CD14-positive monocyte (primary cell): ENCODE measurements at places on chromosomes 11 and 22.

- DNase-seq = no peak
These were observed 92.7 kb downstream of the FDX1 start for GRCh38 chr11:110522471-110522870.

GRCh38 chr11:8025123-8025522 is 38.0 kb downstream of the EIF3F start:
- DNase-seq = no peak

DNA sequence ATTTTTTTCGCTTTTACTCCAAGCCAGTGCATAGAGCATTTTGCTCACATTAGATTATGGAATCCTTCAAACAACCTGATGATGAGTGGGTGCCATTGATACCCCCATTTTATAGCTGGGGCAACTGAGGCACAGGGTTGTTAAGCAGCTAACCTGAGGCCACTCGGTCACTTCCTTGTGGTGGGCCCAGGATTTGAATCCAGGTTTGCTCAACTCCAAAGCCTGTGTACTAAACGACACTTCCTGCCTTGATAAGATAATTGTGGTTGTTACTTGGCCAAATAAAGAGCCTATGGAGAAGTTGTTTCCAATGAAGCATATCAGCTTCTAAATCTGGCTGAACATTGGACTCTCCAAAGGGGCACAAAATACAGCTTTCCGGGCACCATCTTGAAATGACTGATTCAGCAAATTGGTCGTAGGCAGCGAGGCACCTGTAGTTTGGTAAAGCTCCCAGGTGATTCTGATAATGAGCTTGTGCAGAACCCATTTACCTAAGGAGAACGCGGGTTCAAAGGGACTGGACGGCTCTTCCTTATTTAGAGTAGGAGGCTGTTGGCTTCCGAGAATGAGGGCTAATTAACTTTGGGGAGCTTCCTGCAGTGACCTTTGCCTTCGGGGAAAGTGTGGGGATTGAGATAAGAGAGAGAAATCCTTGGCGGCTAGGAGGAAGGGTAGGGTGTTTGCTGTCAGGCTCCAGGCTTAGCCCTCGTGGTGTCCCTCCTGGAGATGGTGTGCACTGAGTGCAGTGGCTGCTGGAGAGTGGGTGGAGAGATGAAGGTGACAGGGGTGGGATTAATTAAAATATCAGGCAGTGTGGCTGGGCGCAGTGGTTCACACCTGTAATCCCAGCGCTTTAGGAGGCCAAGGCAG is 17.5 kb upstream of the EHF start:
- no peak for DNase-seq

DNA sequence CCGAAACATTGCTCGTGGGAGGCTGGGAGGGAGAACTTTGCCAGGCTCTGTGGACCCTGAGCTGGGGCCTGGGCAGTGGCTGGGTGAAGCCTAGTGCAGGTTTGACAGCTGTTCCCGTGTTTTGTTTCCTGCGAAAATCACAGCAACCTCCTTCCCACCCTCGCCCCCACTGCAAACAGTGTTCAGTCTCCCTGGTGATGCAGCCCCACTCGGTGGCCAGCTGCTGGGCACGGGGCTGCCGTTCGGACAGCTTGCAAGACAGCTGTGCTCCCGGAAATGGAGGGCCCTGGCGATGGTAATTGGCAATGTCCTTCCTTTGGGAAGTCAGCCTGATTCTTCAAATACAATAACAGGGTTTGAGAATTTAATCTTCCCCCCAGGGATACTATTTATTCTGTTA is 10.4 kb upstream of the GAL start:
- DNase-seq = no peak

DNA sequence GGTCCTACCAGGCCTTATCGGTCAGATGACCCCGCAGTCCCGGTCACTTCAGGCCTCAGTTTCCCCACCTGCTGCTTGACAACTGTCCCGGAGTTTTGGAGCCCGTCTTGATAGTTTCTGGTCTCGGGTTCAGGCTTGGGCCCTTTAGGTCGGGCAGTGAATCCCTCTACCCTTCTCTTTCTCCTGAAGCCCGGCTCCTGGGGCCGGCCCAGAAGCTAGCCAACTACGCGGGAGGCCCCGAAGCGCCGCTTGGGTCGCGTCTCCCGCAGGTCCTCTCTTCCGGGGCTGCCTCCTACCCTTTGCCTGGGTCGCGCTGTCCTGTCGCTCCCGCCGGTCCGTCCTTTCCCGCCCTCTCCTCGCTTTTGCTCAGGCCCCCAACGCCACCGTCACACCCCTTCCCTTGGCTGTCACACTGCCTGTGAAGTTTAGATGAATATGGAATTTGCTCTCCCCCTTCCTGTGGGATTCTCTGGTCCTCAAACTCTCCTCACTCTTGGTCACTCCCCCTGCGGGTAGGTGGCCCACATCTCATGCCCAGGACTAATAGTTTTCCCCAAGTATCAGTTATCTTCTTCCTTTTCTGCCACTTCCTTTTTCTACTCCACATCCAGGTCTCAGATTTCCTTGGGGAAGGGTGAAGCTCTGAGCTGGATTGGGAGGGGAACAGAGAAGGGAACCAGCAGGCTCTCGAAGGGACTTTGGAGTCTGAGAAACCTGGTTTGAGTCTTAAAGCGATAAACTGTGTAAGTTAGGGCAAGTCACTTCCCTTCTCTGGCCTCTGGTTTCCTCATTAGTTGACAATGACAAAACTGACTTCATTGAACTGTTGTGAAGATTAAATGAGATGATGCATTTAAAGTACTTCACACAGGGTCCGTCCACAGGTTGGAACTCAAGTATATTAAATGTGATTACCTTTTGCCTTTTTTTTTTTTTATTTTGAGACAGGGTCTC is 790 bp downstream of the RAB1B start:
- DNase-seq = peak; percentile 47

GRCh38 chr22:49100316-49100715 is 727.4 kb downstream of the BRD1 start:
- DNase-seq = no peak

DNA sequence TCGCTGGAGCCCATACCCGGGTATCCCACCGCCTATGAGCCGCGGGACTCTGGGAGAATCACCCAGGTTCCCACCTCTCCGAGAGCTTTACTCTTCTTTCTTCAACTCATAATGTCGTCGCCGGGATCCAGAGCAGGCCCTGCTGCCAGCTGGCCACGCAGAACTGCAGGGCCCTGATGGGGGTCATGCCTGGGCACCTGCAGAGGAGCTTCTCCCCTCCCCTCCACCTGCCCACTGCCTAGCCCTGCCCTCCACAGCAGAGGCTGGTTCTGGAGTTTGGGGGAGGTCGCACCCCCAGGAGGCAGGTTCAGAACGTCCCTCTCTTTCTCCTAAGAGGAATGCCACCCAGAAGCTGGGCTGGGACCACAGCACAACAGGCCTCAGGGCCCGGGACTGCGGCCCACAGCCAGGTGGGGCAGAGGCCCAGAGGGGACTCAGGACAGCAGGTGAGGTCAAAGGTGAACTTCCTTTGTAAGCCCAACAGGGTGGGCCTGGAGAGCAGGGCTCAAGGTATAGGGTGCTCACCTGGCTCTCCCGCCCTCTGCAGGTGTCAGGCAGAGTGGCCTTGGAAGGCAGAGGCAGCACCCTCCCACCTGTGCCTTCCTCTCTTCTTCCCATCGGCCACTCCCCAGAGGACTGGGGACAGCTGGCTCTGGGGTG is 1.9 kb downstream of the SLC25A45 start:
- DNase-seq = no peak

DNA sequence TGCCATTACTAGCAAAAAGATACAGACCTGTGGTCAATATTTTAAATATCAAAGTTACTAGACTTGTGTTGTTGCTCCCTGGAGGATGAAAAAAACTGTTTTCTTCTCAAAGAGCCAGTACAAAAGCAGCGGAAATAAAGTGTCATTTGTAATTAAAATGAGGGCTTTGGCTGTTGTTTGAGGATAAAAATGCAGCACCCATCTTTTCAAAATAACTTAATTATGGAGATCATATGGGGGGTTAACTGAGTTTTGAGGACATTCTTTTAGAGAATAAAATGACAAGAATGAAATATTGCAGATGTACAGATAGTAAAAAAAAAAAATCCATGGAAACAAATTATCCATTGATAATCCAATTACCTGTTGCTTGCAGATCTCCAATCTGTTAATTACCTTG is 1484.4 kb downstream of the LRRC4C start:
- no peak for DNase-seq

- no peak for DNase-seq
These were observed 108.4 kb upstream of the SLC5A12 start for GRCh38 chr11:26830218-26830617.

- no peak for DNase-seq
These were observed 442 bp downstream of the PELI3 start for GRCh38 chr11:66467034-66467659.
